NCI-H446 (cell line): ENCODE measurements at places on chromosomes 1 and 21.

- no peak for DNase-seq
These were observed 32.4 kb upstream of the SCCPDH start for GRCh38 chr1:246691622-246692495.

GRCh38 chr1:115593365-115594259, 48.2 kb upstream of the VANGL1 start:
- DNase-seq: no peak

- no peak for DNase-seq
These were observed 12.8 kb downstream of the CASQ2 start for GRCh38 chr1:115755456-115756370.

- no peak for DNase-seq
These were observed 70.0 kb downstream of the CLCA4 start for GRCh38 chr1:86616871-86617270.

DNA sequence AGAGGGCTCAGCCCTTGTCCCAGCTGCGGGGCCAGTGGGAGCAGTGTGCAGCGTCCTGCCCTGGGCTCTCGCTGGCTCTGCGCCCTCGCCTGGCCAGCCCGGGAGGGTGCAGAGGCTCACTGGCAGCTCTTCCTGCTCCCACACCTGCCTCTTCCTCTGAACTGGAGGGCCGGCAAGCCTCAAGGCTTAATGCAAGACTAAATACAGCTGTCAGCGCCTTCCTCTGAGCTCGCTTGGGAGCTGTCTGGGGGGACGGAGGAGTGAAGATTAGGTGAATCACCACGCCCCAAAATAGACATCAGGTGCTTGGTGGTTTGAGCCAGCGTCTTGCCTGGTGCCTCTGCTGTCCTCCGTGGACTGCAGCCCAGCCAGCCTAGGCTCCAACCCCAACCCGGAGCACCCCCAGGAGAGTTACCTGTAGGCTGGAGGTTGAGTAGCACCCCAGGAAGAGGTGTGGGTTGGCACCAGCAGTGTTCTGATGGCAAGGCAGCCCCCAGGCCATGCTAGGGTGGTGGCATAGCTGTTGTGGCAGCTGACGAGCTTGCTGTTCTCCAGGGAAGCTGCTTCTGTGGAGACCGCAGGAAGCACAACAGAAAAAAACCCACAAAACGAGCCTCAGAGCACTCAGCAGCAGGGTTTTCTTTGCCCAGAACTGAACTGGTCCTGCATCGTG, 36.9 kb downstream of the UMODL1 start:
- peak; percentile 48 for DNase-seq

DNA sequence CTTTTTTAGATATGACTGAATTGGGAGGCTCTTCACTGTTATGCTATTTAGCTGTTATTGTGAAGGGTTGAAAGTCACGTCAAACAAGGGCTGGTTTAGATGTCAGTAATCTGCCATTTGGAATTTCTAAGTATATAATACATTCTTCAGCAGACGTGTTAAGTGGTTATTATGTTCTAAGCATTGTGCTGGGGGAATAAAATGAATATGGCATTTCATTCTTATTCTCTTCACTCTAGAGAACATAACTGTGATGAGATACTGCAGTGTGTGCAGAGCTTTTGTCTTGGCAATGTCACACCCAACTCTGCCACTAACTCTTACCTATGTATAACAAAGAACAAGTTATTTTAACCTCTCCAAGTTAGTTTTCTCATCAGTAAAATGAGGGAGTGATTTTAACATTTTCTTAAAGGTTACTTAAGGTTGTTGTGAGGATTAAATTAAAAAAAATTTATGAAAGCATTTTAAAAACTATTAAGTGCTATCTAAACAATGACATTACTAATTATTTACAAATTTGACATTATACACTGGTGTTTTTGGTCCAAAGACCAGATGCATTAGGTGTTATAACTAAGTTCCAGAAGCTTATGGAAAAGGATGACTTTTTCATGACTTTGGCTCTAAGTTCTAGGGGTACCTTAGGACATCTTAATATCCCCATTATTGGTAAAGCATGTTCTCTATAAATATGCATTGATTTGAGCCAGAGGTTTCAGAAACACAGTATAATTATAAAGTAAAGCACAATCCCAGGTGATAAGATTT, 58.3 kb downstream of the SLC30A7 start:
- no peak for DNase-seq

DNA sequence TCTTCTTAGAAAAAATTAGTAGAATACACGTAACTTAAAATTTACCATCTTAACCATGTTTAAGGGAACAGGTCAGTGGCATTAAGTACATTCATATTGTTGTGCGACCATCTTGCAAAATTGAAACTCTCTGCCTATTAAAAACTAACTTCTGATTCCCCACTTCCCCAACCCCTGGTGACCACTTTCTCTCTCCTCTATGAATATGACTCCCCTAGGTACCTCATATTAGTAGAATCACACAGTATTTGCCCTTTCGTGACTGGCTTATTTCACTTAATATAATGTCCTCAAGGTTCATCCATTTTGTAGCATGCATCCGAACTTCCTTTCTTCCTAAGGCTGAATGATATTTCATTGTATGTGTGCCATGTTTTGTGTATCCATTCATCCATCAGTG, 15.1 kb upstream of the TARBP1 start:
- no peak for DNase-seq

DNA sequence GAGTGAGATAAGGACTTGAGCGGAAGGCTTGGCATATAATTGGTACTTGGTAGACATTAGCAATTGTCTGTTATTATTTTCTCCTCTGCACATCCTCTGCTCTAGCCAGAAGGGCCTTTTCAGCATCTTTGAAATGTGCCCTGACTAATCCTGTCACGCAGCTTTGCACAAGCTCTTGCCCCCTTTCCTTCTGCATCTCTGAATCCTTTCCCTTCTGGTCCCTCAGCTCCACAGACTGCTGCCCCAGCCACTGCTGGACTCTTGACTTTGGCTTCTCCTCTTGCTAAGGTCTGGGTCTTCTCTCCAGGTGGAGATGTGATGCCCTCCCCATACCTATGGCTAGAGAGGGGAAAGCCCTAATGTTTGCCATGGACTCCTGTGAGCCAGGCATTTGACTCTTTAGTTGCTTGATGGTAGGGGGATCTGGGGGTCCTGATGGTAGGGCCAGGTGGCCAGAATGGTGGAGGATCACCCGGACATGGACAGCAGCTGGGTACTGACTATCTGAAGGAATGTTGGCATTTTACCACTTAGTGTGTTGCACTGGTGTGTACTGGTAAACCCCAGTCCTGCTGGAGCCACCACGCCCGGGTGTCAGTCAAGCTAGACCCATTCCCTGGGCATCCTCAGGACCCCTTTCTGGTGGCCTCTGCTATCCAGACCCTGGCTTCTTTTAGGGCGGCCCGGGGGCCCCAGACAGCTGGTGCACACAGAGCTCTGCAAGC, 4.4 kb downstream of the HPCA start:
- DNase-seq: no peak

DNA sequence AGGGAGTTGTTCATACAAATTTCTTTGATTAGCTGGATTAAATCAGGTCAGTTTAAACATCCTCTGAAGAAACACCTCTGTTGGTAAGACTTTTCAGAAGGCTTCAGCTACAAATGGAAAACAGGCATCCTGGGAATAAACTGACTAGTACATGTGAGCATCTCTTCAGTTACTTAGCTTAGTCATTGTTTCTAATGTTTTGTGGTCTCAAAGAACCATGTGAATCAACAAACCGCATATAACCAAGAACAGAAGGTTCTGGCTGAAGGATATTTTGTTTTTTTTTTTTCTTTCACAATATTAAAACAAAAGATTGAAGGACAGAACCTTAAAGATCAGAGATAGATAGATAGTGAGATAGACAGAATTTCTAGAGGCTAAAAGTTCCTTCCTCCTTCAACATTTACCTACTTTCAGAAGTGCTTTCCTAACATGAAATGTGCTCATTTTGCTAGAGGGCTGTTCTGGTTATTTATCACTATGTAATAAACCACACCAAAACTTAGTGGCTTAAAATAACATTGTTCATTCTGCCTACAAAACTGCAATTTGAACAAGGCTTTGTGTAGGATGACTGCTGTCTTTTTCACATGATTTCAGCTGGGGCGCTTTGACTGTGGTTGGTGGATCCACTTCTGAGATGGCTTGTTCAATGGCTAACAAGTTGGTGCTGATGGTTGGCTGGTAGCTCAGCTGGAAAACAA, 119.8 kb upstream of the PTGFR start:
- no peak for DNase-seq

- no peak for DNase-seq
These were observed 28.2 kb downstream of the RNF220 start for GRCh38 chr1:44433209-44433608.

- no peak for DNase-seq
These were observed 103.5 kb downstream of the HMCN1 start for GRCh38 chr1:185837711-185838110.

DNA sequence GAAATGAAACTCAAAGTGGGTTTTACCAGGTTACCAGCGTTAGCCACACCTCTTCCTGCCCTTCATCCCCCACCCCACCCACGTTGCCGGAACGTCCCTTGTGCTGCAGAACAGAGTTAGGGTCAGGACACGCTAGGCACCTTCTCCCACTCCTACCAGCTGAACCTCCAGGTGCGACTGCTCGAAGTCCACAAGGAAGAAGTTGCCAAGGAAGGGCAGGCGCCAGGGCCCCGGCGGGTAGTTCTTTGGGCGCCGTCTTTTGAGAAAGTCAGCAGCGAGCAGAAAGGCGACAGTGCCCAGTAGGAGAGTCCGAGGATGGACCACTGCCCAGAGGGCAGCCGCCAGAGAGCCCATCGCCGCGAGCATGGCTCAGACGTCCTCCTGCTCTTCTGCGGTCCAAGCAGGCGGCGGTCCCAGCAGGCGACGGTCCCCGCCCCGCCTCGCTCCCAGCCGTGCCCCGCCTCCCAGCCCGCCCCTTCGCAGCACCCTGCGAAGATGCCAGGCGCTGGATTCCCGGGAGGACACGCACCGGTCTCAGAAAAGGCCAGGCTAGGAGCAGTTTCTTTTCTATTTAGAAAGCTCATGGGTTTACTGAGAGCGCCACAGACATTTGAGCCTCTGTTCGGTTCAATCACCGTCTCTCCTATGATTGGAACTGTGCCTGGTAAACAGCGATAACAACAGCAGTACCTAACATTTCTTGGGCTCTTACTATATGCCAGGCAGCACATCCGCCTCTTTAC, at the start of gene CYP2J2:
Gene CYP2J2, minus strand, starts transcription at position 393 of the 743 bp plus-strand sequence. Its CDS starts 27 bp downstream, at position 366.
- peak; percentile 62 for DNase-seq

DNA sequence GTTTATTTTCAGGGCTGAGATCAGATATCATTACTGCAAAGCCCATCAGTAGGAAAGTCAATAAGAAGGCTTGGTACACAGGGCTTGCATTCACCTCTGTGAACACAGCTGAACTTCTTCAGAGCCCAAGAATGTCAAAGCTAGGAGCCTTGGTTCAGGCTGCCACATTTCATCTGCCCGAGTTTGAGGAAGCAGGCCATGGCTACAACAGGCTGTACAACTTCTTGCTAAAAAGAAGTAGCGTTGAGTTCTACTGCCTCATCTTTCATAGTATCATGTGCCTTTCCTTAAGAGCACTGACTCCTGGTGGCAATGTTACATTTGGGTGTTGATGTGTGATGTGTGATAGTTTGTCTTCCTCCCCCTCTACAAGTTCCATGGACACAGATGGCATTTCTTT, 10.1 kb downstream of the C1orf162 start:
- DNase-seq: no peak
